ENCODE measurements at places on chromosomes 11 and 22. TPM values are rescaled to one million over a fixed set of nuclear protein-coding genes. Genes with fewer than 3 reads are reported as not detected.
A peak's percentile ranks its signal among the peaks of the same experiment; 100 is the strongest.

GRCh38 chr11:4491878-4492606, 9.6 kb downstream of the OR52K1 start:
- no peak overlapping the region for H3K27ac ChIP-seq
- H3K4me3 ChIP-seq = no peak overlapping the region
- no peak for DNase-seq
- H3K4me1 ChIP-seq = peaks cover 7% of the 10 kb centered on the region
- H3K36me3 ChIP-seq = no peaks in the 10 kb centered on the region

- no peaks in the 10 kb centered on the region for H3K27me3 ChIP-seq
- H3K4me3 ChIP-seq = peak overlapping the region; percentile 65
- H3K36me3 ChIP-seq = no peaks in the 10 kb centered on the region
Observed at GRCh38 chr11:100687630-100688395, 725 bp downstream of the ARHGAP42 start.

GRCh38 chr11:118606844-118607228, 579 bp upstream of the PHLDB1 start:
- H3K27ac ChIP-seq = peak overlapping the region; percentile 99
- no peaks in the 10 kb centered on the region for H3K27me3 ChIP-seq
- peaks cover 47% of the 10 kb centered on the region for H3K4me1 ChIP-seq
- no peaks in the 10 kb centered on the region for H3K36me3 ChIP-seq

The VPS26B gene
- total RNA-seq = 32.7 TPM
